ENCODE measurements at places on chromosomes 1 and 21.
A peak's percentile ranks its signal among the peaks of the same experiment; 100 is the strongest.

GRCh38 chr1:24910751-24911650 is 19.1 kb downstream of the RUNX3 start:
- DNase-seq = no peak

- DNase-seq = peak; percentile 42
Observed at GRCh38 chr1:231778009-231778719, 151.6 kb downstream of the DISC1 start.

GRCh38 chr1:1098681-1099421 is 17.0 kb downstream of the C1orf159 start:
- DNase-seq = no peak

GRCh38 chr1:15355968-15356625 is 53.6 kb upstream of the EFHD2 start:
- DNase-seq = no peak

GRCh38 chr1:226481133-226481532 is 67.4 kb upstream of the STUM start:
- DNase-seq = no peak

- no peak for DNase-seq
Observed at GRCh38 chr1:184276416-184276815, 110.4 kb upstream of the C1orf21 start.

DNA sequence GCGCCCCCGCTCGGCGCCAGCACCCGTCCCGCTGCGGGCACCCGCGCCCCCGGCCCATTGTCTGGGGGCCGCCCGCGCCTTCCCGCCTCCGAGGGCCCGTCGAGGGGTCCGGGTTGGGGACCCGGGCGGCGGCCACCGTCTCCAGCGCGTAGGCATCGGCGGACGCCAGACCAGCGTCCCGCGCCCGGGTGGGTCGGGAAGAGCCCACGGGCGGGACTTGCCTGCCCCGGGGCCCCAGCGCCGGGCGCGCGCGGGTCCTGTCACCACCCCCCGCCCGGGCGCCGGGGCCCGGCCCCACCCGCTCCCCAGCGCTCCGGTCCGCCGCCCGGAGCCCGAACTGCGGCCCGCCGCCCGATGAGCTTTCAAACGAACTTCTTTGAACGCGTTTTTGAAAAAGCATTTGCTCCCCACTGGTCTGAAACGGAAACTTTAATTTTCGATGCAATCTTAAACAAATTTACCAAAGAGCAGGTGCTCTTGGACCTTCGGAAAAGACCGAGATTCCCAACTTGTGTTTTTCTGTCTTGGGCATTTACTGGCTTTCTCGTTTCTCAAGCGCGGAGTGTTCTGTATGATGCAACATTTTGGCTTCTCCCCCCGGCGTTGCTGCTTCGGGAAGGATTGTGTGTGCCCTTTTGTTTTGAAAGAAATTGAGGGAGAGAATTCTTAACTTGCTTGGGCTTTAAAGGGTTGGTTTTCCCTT is 615 bp downstream of the CLIC4 start:
- peak; percentile 88 for DNase-seq
